Naive B cell (primary cell): ENCODE measurements at places on chromosomes 7 and 10. TPM values are rescaled to one million over a fixed set of nuclear protein-coding genes. Genes with fewer than 3 reads are reported as not detected.

TSPAN13 gene
- 403 TPM for polyA plus RNA-seq

GPR37 gene
- polyA plus RNA-seq: not detected

ASIC3 gene
- polyA plus RNA-seq: not detected

ITIH2 gene
- polyA plus RNA-seq: not detected

GNAI1 gene
- polyA plus RNA-seq: not detected

SDK1 gene
- polyA plus RNA-seq: 0.60 TPM

CD36 gene
- 1.4 TPM for polyA plus RNA-seq

HECW1 gene
- not detected for polyA plus RNA-seq

BLNK gene
- 193 TPM for polyA plus RNA-seq

PDE6C gene
- not detected for polyA plus RNA-seq

STRA8 gene
- not detected for polyA plus RNA-seq

TAS2R5 gene
- polyA plus RNA-seq: not detected

EIF4EBP2 gene
- 39.6 TPM for polyA plus RNA-seq

LOXL4 gene
- 0.24 TPM for polyA plus RNA-seq

IKZF1 gene
- polyA plus RNA-seq: 205 TPM

TMEM236 gene
- polyA plus RNA-seq: not detected
